ENCODE measurements at places on chromosomes 5 and 9.
A peak's percentile ranks its signal among the peaks of the same experiment; 100 is the strongest.

DNA sequence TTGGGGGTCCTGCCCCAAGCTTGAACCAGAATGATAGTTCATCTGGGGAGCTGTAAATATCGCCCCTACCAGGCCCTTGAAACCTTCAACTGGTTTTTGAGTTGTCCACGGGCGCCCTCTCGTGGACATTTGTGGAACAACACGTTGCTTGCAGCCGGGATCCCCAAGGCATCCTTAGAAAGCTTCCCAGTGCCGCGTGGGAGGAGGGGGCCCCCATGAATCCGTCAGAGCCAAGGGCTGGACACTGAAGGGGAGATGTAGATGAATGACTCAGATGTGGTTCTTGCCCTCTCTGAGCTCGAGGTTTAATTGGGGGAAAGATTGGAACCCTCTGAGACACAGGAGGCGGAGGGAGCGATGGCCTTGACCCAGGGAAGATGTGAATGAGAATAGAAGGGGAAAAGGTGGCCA is 31.8 kb upstream of the ORM1 start:
- DNase-seq, result peak; percentile 75

DNA sequence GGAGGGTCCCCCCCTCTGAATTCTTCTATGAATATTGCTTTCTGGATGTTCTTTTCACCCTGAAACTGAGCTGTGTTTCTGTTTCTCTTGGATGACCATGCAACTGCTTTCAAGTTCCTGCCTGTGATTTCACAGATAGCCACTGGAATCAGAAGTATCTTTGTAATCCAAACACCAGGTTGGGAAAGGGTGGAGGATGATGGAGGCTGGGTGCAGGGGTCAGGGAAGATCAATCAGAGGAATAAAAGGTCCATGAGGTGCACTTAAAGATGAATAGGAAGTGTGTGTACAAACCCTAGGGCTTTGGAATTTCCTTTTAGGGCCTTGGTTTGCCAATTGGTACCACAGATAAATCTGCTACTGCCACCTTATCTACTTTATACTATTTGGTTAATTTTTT is 68.2 kb upstream of the AGXT2 start:
- no peak for DNase-seq

DNA sequence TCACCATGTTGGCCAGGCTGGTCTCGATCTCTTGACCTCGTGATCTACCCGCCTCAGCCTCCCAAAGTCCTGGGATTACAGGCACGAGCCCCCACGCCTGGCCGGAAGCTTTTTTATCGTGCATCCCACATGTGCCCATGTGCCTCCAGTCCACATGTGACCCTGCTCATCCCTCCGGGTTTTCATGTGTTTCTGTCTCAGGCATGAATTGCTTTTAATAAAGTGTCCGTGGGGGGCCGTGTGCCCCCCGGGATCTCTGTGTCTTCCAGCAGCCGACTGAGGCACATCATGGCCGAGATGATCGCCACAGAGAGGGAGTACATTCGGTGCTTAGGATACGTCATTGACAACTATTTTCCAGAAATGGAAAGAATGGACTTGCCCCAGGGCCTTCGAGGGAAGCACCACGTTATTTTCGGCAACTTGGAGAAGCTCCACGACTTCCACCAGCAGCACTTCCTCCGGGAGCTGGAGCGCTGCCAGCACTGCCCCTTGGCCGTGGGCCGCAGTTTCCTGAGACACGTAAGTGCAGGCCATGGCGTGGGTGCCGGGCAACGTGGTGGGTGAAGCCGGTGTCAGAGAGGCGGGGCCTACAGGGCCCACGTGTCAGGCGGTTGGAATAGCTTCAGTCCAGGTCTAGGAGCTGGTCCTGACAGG is 22.1 kb upstream of the LRRC14B start:
- no peak for DNase-seq

DNA sequence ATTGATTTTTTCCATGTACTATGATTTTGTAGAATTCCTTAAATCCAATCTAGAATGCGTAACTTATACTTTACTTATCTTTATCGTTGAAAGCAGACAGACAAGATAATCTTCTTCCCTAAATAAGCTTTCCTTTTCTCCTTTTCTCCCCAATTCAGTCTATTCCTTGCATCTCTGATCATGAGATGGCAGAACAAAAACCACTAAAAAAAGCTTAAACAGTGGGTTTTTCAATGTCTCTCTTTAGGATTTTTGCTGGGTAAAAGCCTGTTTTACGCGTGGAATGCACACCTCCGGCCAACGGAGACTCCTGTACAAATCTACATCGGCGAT is 755 bp downstream of the CDKN2B start:
- no peak for DNase-seq

DNA sequence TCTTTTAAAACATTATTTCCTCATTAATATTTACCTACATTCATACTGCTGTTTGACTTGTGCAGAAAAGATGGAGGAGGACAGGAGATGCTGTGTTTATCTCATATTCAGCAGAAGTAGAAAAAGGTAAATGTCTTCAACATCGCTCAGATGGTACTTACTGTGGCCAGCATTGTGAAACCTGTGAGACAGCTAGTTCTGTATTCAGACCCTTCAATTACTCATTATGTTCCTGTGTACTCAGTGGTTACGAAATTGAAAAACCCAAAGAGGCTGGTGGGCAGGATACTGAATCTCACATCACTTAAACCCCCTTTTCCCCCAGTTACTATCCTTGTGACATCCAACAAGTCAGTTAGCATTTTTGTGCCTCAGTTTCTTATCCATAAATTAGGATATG is 216.0 kb downstream of the KDM4C start:
- DNase-seq, result no peak

DNA sequence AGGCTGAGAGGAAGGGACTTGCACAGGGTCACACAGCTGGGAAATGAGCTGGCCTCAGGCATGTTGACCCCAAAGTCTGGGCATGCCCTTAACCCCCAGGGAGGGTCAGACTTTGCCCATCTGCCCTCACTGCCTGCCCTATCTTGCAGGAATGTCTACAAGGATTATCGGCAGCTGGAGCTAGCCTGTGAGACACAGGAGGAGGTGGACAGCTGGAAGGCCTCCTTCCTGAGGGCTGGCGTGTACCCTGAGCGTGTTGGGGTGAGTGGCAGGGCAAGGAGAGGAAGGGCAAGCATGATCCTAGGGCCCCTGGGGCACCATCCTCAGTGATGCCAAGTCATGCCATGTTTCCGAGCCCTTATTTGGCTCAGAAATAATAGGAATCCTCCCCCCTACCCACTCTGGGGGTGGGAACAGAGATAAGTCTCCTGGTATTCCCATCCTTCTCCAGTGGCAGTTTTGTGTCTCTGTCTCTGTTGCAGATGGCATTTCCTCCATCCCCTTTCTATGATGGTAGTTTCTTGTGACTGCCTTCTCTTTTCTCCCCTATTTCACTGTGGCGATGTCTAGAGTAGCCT is 28.5 kb downstream of the GOLGA2 start:
- no peak for DNase-seq

- no peak for DNase-seq
Measured at GRCh38 chr5:130963798-130964197, 201.3 kb downstream of the HINT1 start.

DNA sequence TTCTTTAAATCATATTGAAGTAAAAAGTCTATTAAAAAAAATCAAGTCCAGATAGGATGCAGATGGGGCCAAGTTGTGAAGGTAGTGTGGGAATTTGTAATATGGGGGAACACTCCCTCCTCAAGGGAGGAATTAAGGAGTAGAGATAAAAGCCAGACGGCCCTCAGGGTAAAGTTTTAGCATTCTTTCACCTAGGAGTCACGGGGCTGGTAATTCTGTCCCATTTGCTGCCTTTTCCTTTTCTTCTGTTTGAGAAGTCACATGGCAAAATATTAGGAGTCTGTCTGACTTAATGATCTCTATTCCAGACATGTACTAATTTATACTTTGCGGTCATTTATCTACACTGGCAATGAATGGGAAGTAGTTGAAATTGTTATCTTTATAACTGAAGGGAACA is 61.9 kb downstream of the SNX24 start:
- peak; percentile 88 for DNase-seq

GRCh38 chr9:7185612-7186011 is 427.8 kb downstream of the KDM4C start:
- peak; percentile 93 for DNase-seq

- peak; percentile 70 for DNase-seq
Measured at GRCh38 chr5:141878186-141878710, at the start of gene PCDH1. TSS of gene PCDH1 (minus strand) at chr5:141878410. CDS start at chr5:141878262, 148 bp downstream.

DNA sequence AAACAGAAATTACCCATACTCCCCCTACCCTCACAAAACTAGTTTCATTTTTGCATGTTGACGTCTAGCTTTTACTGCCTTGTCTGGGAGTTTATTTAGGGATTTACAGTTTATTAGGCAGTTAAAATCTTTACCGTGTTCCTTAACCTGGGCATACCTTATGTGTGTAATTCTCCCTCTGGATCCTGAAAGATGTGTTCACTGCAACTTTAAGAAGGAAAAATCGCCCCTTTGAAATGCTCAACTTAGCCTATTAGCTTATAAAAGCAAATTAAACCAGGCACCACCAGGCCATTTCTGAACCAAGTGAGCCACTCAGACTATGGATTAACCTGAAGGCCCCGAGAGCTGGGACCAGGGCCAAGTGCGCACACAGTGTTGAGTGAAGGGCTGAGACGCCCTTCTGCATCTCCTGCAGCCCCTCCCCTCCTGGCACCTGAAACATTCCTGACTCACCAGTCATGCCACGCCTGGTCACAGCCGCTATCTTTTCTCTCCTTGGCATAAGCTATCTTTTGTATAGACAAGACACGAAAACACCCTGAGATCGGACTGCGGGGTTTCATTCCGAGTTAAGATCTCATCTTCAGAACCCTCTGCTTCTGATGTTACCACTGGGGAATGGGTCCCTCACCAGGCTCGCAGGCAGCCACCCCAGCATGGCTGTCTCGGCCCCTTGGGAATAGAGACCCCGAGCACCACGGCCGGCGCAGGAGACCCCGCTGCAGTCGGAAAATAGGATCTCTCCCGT is 111.9 kb downstream of the ROR2 start:
- peak; percentile 55 for DNase-seq

DNA sequence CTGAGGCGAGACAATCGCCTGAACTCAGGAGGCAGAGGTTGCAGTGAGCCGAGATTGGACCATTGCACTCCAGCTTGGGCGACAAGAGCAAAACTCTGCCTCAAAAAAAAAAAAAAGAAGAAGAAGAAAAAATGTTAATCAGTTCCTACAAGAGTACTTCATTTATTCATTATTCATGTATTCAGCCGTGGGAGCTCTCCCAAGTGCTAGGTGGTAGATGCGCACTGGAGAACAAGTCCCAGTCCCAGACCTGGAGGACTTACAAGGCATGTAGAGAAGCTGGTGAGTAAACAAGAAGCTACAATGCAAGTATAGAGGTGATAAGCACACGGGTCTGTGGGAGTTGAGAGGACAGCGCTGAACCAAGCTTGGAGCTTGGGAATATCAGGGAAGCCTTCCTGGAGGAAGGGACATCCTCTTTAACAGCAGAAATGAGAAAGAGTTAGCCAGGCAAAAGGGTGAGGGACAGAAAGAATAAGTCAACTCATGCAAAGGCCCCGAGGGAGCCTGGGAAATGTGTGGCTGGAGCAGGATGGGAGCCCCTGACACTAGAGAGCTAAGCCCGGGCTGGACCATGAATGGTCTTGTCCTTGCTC is 17.4 kb upstream of the AQP7 start:
- no peak for DNase-seq

GRCh38 chr5:23446424-23446823 is 61.0 kb upstream of the PRDM9 start:
- DNase-seq, result no peak

GRCh38 chr9:5402217-5402616 is 35.5 kb downstream of the PLGRKT start:
- DNase-seq, result no peak

DNA sequence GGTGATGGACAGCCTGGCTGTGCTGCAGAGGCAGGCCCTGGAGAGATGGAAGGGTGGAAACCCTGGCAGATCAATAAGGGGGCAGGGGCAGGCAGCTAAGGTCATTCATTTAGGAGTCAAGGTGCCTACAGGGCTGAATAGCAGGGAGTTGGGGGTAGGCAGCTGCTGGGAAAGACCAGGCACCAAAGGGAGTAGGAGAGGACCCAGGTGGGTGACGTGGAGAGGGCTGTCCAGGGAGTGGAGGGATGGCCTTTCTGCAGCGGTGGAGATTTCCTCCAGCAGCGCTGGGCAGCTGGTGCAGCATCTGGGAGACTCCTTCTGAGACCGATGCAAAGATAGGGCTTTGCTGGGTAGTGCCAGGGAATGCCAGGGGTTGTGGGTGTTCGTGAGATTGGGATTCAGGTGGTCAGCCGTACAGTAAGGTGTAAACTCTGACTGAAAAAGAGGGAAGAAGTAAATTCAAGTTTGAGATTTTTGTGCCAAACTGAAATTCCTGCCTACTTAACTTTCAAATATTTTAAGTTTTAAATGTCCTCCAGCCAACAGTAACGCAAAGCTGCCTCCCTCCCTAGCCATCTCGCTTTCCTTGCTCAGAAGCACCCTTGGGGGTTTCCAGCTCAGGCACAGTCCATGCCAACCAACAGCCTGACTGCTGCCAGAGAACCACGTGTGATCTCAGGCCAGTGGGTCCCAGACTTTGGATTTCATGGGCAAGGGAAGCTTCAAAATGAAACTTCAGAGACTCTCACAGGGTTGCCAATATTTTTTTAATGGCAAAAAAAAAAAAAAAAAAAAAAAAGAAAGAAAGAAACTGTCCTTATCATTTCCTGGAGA is 18.6 kb upstream of the ANGPTL2 start:
- no peak for DNase-seq

GRCh38 chr9:437574-438001 is 222.9 kb downstream of the DOCK8 start:
- DNase-seq, result no peak

- no peak for DNase-seq
Measured at GRCh38 chr5:155147222-155147621, 133.7 kb downstream of the KIF4B start.

GRCh38 chr9:5459289-5459829 is 9.0 kb downstream of the CD274 start:
- DNase-seq, result no peak

DNA sequence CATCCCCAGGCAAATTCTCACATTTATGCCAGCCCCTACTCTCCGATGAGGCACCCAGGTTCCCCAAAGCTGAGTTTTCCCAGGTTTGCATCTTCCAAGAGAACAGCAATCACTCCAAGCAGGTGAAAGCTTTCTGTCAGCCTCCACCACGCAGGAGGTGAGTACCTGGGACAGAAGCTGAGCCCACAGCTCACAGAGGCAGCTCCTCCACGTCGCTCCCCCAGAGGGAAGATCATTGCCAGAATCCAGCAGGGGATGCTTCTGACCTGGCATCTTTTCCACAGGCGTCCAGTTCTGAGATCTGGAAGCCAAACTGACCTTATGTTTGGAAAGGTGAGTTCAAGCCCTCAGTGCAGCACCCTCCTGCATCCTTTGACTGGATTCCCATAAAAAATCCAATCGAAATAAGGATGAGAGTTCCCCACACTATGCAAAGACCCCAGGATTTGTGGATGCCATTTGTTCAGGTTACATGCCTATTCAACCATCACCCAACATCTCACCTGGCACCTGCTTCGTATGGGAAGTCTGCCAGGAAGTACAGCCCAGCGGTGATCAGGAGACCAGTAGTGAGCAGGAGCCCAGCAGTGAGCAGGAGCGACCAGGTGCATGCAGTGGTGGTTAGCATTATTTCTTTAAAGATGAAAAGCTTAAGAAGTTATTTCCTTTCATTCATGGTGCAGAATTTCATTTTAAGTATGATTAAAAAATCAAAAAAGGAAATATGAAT is 47.4 kb upstream of the OLFM1 start:
- DNase-seq, result no peak

Data from islet precursor cell (in vitro differentiated cells).